ENCODE measurements at places on chromosomes 5 and 9.

DNA sequence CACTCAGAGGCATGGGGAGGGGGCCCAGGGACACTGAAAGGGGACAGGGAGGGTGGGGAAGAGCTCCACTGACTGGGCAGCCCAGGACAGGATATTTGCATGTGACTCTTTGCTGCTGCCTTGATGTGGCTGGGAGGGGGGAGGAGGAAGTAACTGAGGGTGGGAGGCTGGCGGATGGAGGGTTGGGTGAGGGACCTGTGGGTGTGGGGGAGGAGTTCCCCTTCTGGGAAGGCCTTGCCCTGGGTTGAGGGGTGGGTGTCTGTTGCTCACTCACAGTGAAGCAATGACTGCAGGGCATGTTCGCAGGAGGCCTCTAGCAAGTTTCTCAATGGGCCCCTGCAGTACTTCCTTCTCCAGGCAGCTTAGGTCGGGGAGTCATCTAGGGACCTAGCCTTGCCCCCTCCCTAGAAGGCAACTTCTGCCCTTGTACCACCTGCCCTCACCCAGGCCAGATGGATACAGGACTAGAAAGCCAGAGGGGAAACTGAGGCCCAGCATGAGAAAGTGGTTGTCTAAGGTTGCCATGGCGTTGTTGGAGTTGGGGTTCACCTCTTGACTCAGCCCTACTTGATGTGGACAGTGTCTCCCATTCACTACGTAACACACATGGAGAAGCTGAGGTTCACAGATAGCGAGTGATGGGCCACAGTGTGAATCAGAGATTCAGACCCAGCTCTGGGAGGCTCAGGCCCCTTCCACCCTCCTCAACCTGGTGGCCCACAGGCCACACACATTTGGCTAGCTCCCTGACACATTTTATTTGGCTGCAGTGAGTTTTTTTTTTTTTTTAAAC, 3.0 kb downstream of the GRK6 start:
- DNase-seq = no peak

DNA sequence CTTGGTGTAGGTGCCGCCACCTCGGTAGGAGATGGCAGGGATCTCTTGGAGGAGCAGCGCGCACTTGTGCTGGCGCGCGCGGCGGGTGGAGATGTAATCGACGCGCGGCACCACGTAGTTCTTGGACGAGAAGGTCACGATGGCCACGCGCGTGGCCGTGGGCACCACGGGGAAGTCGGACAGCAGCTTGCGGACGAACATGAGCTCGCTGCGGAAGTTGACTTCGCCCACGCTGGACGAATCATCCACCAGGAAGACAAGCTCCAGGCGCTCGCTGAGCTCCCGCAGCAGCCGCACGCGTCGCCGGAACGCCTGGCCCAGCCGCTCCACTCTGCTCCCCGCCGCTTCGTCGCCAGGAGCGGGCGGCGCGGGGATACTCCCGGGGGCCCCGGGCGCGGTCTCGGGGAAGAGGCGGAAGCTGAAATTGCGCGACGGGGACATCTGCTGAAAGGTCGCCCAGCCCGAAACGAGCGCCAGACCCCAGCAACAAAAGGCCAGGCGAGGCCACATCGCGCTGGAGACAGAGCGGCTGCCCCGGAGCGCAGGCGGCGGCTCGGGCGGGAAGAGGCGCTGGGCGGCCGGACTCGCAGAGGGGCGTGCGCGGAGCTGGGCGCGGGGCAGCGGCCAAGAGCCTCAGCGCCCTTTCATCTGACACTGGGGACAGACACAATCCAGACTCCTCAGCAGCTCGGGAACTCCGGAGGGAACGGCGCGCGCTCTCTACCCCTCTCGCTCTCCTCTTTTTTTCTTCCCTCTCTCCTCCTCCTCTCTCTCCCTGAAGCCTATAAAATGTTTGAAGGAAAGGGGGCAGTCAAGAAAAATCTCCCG, at the start of gene SVEP1:
TSS of gene SVEP1 (minus strand) at position 708 of the 828 bp plus-strand sequence. CDS start at position 510, 198 bp downstream.
- peak; percentile 90 for DNase-seq

DNA sequence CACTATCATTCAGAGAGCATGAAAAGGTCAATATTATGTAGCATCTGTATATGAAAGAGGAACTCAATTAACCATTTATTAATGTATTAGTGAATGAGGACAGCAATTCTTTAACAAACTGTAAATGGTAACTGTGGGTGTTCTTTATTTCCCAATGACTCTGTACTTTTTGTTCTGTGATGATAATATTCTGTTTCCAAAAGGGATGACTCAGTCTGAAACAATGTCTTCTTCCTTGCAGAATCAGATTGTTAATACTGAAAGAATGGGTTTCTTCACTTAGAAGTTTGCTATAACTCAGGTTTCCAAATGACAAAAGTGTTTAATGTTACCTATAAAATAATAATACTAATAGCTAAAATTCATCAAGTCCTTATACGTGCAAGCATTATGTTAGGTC, 1518.7 kb upstream of the WWC1 start:
- no peak for DNase-seq

DNA sequence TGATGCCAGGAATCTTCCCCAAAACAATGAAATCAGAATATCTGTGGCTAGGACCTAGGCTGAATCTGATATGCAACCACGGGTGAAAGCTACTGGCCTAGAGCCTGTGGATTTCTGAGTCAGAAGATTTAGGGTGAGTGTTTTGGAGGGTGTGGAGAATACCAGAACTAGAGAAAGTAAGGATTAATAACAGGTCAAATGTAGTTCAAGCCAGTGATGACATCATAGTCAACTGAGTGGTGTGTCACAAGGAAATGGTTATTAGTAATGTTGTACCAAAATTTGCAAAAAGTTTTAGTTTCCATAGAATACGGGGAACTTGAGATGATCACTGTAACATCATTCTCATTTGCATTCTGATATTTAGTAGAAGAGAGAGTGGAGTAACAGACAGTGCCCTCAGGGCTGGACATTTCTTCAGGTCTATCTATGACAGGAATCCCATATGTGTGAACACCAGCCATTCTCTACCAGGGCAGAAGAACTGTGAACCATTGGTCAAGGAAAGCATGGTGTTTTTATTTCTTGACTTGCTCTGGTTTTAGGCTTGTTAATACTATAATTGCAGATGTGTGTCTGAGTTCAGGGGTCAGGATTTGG, 3.7 kb downstream of the GALNT12 start:
- no peak for DNase-seq

DNA sequence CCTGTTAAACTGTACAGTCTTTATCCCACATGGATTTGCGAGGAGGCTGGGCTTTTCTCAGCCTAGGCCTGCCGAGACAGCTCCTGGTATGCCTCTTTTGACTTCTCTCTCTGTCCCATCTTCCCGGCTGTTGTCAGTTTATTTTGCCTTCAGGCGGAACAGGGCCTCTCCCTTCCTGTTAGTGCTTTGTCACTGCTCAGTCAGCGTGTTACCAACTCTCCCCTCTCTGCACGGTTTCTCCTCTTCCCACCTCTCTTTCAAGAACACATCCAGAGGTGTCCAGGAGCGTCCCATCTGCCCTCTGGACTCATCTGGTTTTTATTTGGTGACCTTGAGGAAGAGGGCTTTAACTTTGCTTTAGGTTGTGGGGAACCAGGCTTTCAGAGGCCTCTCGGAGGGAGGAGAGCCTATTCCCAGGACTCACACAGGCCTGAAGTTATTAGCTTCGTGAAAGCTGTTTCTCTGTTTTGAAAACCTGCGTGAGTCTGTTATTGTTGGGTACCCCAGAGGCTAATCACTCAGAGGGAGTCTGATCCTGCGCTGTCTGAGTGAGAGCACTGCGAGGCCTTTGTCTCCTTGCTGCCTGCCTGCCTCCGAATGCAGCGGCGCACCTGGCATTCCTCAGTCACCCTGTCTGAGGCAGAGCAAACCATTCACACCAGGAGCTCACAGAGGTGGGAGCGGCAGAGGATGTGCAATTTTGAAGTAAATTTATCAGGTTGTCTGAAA, 234.4 kb upstream of the MPDZ start:
- no peak for DNase-seq

- DNase-seq = no peak
Measured at GRCh38 chr5:96113170-96113939, 151.7 kb upstream of the ELL2 start.

DNA sequence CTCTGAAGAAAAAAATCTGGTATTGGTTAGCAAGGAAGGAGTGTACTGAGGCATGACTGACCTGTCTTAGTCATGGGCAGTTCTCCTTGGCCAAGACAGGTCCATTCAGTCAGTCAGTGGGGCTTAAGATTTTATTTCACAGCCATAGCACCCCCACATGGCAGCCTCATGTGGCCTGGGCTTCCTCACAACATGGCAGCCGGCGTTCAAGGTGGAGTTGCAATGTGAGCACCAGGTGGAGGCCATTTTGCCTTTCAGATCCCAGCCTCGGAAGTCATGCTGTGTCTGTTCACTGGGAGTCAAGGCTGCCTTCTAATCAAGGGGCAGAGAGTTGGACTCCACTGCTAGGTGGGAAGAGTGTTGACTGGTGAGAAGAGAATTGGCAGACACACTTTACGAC, 10.3 kb upstream of the CARD19 start:
- peak; percentile 49 for DNase-seq

DNA sequence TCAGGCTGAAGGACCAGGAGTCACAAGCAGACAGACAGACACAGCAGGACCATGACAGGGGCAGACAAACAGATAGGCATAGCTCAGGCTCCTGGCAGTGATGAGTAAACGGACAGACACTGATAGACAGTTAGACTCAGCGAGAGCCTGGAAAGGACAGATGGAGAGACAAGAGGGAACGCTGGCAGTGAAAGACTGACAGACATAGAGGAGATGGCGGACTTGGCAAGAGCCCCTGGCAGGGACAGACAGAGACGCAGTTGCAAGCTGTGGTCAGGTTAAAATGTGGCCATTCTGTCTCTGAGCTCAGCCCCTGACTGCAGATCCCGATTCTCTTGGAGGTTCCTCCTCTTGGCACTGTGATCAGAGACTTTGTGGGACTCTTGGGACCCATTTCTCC, 13.6 kb downstream of the CSF2 start:
- no peak for DNase-seq

- DNase-seq = no peak
Measured at GRCh38 chr5:168076561-168076991, 214.9 kb upstream of the WWC1 start.

GRCh38 chr5:60243713-60244112, 350.2 kb upstream of the PDE4D start:
- no peak for DNase-seq

DNA sequence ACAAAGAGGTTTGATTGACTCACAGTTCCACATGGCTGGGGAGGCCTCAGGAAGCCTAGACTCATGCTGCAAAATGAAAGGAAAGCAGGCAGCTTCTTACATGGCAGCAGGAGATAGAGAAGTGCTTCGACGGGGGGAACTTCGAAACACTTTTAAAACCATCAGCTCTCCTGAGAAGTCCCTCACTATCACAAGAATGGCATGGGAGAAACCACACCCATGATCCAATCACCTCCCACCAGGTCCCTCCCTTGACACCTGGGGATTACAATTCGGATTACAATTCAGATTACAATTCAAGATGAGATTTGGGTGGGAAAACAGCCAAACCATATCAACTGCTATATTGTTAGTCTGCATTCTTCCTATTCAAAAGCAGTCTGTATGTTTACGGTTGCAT, 322.3 kb upstream of the ISL1 start:
- no peak for DNase-seq

DNA sequence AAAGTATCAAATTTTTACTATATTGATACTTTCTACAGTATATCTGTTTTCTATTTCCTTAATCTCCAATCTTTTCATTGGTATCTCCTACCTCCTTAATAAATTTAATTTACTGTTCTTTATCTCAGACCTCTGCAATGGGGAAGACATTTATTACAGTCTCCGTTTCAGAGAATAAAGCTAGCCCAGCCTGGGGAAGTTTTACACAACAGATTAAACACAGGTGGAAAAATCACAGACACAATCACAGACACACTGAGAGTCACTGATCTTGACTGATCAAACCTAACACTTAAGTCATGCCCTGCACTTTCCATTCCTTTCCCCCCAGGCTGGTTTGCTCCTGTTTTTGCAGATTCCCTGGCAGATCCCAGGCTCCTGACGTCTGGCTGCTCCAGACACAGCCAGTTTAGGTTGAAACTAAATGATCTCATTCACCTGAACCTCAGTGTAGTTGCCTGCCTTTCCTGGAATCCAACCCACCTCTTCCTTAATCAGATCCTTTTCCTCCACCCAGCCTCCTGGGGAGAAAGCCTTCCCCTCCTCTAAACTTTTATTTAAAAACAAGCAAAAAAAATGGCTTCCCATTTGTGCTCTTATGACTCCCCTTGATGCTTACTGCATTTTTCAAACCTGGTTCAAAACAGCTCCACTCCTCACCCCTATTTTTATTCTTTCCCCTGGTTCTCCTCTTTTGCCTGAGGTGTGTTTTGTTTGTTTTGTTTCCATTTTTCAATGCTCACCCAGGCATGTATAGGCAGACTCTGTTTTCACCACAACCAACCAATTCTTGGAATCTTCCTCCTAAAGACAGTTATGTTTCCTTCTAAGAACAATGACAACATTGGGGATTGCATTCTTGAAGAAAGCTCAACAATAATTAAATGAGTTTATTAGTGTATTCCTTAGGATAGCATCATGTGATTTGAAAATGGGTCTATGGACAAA, 29.5 kb upstream of the OSMR start:
- DNase-seq = no peak

GRCh38 chr9:134174073-134174449, 9.7 kb upstream of the RNU6ATAC start:
- DNase-seq = no peak

- DNase-seq = no peak
Measured at GRCh38 chr9:112110094-112110776, 64.9 kb downstream of the SUSD1 start.

GRCh38 chr5:76547242-76547890, 75.8 kb downstream of the F2RL2 start:
- no peak for DNase-seq

- DNase-seq = no peak
Measured at GRCh38 chr5:98656125-98656795, 117.2 kb upstream of the RGMB start.

GRCh38 chr5:176537554-176538229, 490 bp upstream of the RNF44 start:
- DNase-seq = peak; percentile 99

- DNase-seq = peak; percentile 94
Measured at GRCh38 chr9:124852829-124853531, at the start of gene WDR38. Gene WDR38, plus strand, starts transcription at chr9:124853460. Its CDS starts 72 bp downstream, at chr9:124853532.

GRCh38 chr9:34644766-34645314, 1.6 kb upstream of the GALT start:
- DNase-seq = no peak

GRCh38 chr5:89668821-89669220, 740.7 kb downstream of the CETN3 start:
- DNase-seq = no peak

DNA sequence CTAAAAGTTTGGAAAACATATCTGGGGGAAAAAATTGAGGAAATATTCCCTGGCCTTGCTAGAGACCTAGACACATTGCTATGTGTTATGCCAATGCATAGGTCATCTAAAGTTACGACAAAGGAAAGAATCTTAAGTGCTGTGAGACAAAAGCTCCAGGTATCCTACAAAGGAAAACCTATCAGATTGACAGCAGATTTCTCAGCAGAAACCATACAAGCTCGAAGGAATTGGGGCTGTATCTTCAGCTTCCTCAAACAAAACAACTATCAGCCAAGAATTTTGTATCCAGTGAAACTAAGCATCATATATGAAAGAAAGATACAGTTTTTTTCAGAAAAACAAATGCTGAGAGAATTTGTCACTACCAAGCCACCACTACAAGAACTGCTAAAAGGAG, 234.4 kb downstream of the CDH18 start:
- DNase-seq = no peak

Data from mesenteric fat pad (tissue), 1 donor.